ENCODE measurements at places on chromosomes 13 and 19. TPM values are rescaled to one million over a fixed set of nuclear protein-coding genes. Genes with fewer than 3 reads are reported as not detected.

DNA sequence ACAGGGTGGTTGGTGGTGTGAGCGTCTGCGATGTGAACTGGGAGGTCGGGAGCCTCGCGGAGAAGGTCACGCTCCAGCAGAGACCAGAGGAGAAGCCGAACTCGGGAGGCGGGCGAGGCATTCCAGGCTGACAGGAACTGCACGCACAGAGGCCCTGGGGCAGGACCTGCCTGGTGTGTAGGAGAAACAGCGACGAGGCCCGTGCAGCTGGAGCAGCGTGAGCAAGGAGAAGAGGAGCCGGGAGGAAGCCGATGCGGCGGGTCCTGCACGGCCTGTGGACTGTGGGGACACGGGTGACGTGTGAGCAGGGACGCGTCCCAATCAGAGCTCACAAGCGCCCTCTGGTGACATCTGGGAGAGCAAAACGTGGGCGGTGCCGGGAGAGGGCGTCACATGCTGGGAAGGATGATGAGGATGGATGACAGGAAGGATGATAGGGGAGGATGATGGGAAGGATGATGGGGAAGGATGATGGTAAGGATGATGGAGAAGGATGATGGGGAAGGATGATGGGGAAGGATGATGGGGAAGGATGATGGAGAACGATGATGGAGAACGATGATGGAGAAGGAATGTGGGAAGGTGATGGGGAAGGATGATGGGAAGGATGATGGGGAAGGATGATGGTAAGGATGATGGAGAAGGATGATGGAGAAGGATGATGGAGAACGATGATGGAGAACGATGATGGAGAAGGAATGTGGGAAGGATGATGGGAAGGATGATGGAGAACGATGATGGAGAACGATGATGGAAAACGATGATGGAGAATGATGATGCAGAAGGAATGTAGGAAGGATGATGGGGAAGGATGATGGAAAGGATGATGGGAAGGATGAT lies 16.1 kb upstream of the MADCAM1 start:
- peaks cover 4% of the 10 kb centered on the region for H3K27me3 ChIP-seq
- H3K36me3 ChIP-seq: peaks cover 14% of the 10 kb centered on the region
- peaks cover 11% of the 10 kb centered on the region for H3K4me1 ChIP-seq
- H3K27ac ChIP-seq: peak overlapping the region; percentile 79
- DNase-seq: no peak
- H3K4me3 ChIP-seq: peak overlapping the region; percentile 58

GRCh38 chr13:22001336-22001735 lies 330.5 kb downstream of the FGF9 start:
- H3K4me1 ChIP-seq: no peaks in the 10 kb centered on the region
- no peaks in the 10 kb centered on the region for H3K36me3 ChIP-seq
- H3K27ac ChIP-seq: no peak overlapping the region
- H3K4me3 ChIP-seq: no peak overlapping the region

DNA sequence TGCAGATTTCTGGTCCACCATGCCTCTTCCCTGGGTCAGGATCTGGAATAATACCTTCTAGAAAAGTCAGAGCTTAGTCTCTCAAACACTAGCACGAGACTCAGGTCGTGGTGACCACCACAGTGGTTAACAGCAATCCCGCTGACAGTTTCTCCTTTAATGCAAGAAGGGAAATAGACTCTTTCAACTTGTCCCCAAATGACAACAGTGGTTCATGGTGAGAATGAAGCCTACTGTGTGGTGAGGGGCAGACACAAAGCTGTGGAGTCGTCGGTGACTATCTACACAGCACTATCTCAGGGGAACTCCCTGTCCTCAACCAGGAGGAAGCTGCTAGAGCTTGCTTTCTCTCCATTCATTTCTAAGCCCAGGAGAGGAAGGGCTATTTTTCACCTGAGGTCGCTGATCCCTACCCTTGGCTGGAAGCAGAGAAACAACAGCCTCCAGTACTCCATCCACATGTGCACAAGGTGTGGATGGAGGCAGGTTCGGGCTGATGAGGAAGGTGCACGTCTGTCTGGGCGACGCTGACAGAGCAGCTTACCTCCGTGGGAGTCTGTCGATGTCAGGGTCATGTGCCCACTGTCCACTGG lies 72.4 kb downstream of the STK24 start:
- peaks cover 48% of the 10 kb centered on the region for H3K4me1 ChIP-seq
- DNase-seq: peak; percentile 57
- peak overlapping the region; percentile 7 for H3K4me3 ChIP-seq
- no peaks in the 10 kb centered on the region for H3K27me3 ChIP-seq
- H3K27ac ChIP-seq: no peak overlapping the region

DNA sequence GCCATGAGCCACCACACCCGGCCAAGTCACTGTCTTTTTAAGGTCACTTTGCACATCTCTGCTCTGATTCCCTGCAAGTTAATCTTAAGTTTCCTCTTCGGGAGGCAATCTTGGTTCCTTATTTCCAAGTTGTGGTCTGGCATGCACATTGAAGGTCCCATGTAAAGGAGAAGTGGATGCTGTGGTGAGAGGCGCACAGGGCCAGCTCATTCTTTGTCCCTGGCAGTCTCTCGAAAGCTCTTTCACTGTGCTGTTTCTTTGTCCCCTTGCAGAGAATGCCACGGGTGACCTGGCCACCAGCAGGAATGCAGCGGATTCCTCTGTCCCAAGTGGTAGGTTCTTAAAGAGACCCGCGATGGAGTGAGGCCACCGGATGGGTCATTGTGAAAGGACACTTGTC lies 16.4 kb upstream of the C19orf33 start:
- no peak overlapping the region for H3K4me3 ChIP-seq
- peaks cover 4% of the 10 kb centered on the region for H3K4me1 ChIP-seq
- no peaks in the 10 kb centered on the region for H3K27me3 ChIP-seq
- DNase-seq: no peak
- H3K36me3 ChIP-seq: peaks cover 3% of the 10 kb centered on the region

SHISA7 gene
- total RNA-seq: not detected

- H3K27me3 ChIP-seq: peaks cover 11% of the 10 kb centered on the region
- DNase-seq: no peak
- peak overlapping the region; percentile 78 for H3K4me3 ChIP-seq
- H3K4me1 ChIP-seq: peaks cover 25% of the 10 kb centered on the region
- no peaks in the 10 kb centered on the region for H3K36me3 ChIP-seq
- H3K27ac ChIP-seq: peak overlapping the region; percentile 95
Observed at GRCh38 chr19:35462476-35462953, 14.5 kb downstream of the FFAR2 start.

ZNF320 gene
- total RNA-seq: 13.3 TPM

GRCh38 chr19:5827891-5828660 lies 11.4 kb downstream of the FUT6 start:
- peak overlapping the region; percentile 100 for H3K27ac ChIP-seq
- peaks cover 5% of the 10 kb centered on the region for H3K4me1 ChIP-seq
- H3K4me3 ChIP-seq: peak overlapping the region; percentile 99
- peaks cover 2% of the 10 kb centered on the region for H3K27me3 ChIP-seq
- DNase-seq: peak; percentile 99

- no peak overlapping the region for H3K4me3 ChIP-seq
- H3K4me1 ChIP-seq: peaks cover 20% of the 10 kb centered on the region
- peaks cover 44% of the 10 kb centered on the region for H3K27me3 ChIP-seq
- DNase-seq: peak; percentile 64
Observed at GRCh38 chr19:54481326-54481930, 8.3 kb upstream of the CDC42EP5 start.

FGF14 gene
- not detected for total RNA-seq

F7 gene
- total RNA-seq: not detected

CADM4 gene
- total RNA-seq: 0.43 TPM

BTBD2 gene
- total RNA-seq: 55.0 TPM

GRCh38 chr13:113110852-113111315 lies 5.3 kb downstream of the F7 start:
- no peak overlapping the region for H3K27ac ChIP-seq
- no peaks in the 10 kb centered on the region for H3K36me3 ChIP-seq
- H3K27me3 ChIP-seq: peaks cover 8% of the 10 kb centered on the region
- peaks cover 2% of the 10 kb centered on the region for H3K4me1 ChIP-seq
- DNase-seq: no peak

DNA sequence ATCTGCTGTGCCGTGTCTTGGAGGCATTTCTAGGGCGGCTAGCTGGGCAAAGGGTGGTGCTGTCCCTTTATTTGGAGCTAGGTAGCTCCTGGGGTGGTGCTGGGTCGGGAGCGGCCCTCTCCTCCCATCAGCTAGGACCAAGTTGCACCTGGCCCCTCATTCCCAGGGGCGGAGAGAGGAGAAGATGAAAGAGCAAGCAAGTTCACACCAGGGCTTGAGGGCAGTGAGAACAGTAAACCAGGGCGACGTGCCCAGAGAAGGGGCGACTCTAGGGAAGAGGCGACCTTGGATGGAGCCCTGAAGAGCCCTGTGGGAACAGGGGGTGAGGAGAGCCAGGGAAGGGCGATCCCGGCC lies 17.0 kb upstream of the KCNN1 start:
- peaks cover 60% of the 10 kb centered on the region for H3K27me3 ChIP-seq
- no peak overlapping the region for H3K27ac ChIP-seq
- H3K36me3 ChIP-seq: no peaks in the 10 kb centered on the region

DNA sequence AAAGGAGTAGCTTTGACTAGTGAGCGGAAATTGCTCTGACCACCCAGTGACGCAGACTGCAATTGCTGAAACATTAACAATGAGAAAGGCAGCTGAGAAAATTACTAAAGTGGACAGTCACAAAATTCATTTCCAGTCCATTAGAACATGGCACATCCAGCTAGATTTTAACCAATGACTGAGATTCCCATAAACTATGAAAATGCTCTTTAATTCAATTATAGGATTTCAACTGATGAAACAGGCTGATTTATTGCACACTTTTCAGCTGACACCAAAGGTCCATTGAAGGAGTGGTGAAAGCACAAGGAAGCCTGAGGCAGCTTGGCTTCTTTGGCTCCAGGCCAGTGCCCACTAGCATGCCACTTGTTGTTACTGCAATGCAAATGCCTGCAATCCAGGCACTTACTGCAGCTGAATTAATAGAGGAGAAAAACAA lies 933.4 kb downstream of the SLITRK6 start:
- no peak overlapping the region for H3K4me3 ChIP-seq
- no peak overlapping the region for H3K27ac ChIP-seq
- no peaks in the 10 kb centered on the region for H3K27me3 ChIP-seq
- no peaks in the 10 kb centered on the region for H3K36me3 ChIP-seq
- no peaks in the 10 kb centered on the region for H3K4me1 ChIP-seq

- H3K4me3 ChIP-seq: no peak overlapping the region
- H3K36me3 ChIP-seq: no peaks in the 10 kb centered on the region
- no peak for DNase-seq
- H3K27me3 ChIP-seq: peaks cover 46% of the 10 kb centered on the region
- H3K27ac ChIP-seq: no peak overlapping the region
- H3K4me1 ChIP-seq: no peaks in the 10 kb centered on the region
Observed at GRCh38 chr13:23921451-23921888, 24.2 kb upstream of the C1QTNF9B start.

DNA sequence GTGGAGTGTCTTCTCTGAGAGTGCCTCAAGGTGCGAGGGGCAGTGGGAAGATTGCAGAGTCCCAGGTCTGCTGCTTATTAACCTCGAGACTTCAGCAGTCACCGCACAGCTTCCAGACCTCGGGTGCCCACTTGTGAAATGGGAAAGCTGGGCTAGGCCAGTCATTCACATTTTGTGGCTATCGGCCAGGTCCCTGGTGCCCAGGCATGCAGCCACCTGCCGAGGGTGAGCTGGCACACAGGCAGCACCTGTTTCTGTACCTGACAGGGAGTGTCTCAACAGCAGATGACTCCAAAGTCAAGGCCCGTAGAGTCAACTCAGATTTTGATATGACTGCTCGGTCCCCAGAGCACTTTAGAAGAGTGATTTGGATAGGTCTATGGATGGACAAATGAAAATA lies 21.9 kb downstream of the UQCRFS1 start:
- peaks cover 6% of the 10 kb centered on the region for H3K4me1 ChIP-seq
- H3K4me3 ChIP-seq: no peak overlapping the region
- DNase-seq: no peak
- H3K36me3 ChIP-seq: no peaks in the 10 kb centered on the region

LGALS14 gene
- total RNA-seq: not detected

PRR36 gene
- total RNA-seq: 0.40 TPM

GSX1 gene
- not detected for total RNA-seq

LPAR2 gene
- total RNA-seq: 73.8 TPM

- no peaks in the 10 kb centered on the region for H3K4me1 ChIP-seq
- no peak for DNase-seq
- H3K36me3 ChIP-seq: no peaks in the 10 kb centered on the region
- H3K27me3 ChIP-seq: no peaks in the 10 kb centered on the region
- no peak overlapping the region for H3K4me3 ChIP-seq
Observed at GRCh38 chr13:103965506-103966243, 899.5 kb upstream of the SLC10A2 start.

DNA sequence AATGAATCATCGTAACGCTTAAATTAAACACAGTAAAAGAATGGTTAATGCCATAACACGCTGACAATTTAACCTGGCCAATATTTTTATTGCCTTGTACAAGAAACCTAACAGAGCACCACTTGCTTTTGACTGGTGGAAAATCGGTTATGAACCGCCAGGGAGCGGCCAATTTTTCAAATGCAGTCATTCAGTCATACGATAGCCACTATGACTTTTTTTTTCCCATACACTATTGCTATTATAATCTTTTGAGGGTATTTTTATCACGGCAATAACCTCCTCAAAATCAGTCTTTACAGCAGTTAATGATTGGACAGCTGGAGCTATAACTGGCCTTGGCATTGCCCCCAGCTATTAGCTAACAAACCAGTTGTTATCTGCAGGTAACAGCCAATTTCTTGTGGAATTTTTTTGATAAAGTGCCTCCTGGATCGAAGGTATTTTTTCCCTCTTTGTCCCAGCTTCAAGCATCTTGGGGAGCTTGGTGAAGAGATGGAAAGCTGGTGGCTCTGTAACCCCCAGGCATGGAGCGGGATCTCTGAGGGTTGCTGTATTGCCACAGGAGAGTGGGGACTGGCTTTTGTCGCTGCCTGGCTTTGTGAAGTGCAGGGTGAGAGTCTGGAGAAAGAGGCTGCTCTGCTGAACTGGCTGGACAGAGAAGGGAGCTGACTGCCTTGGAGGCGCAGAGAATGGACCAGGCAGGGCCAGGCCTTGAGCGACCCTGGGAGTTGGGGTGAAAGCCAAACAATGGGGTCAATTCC lies 198.4 kb upstream of the ZNF536 start:
- no peaks in the 10 kb centered on the region for H3K27me3 ChIP-seq
- no peak for DNase-seq
- no peaks in the 10 kb centered on the region for H3K36me3 ChIP-seq
- H3K4me3 ChIP-seq: no peak overlapping the region

GRCh38 chr13:52096748-52097147 lies 32.1 kb downstream of the NEK5 start:
- H3K4me3 ChIP-seq: no peak overlapping the region
- H3K27ac ChIP-seq: no peak overlapping the region
- no peak for DNase-seq
- H3K36me3 ChIP-seq: no peaks in the 10 kb centered on the region
- peaks cover 7% of the 10 kb centered on the region for H3K27me3 ChIP-seq
- H3K4me1 ChIP-seq: no peaks in the 10 kb centered on the region

DNA sequence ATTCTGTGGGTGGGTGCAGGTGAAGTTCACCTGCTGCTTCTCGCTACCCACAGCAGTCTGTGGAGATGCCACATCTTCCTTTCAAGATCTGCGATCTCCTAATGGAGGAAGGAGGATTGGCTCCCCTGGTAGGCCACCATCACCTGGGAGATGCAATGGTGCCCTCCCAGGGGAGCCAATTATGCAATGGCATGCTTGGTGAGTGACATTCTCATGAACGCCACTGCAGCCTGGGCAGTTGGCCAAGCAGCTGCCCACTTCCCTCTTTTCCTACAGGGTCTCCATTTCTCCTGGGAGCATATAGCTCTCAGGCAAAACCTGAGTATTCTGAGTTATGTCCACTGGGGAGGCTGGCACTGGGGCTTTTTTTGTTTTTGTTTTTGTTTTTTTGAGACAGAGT lies 83.5 kb upstream of the KCTD15 start:
- H3K4me3 ChIP-seq: no peak overlapping the region
- no peaks in the 10 kb centered on the region for H3K36me3 ChIP-seq
- peaks cover 5% of the 10 kb centered on the region for H3K27me3 ChIP-seq
- H3K4me1 ChIP-seq: no peaks in the 10 kb centered on the region
- DNase-seq: no peak
